Stimulated activated CD4-positive, alpha-beta T cell treated with anti-CD3 and anti-CD28 coated beads, Interleukin-2, amount 100 ng/mL, for 48 hours (primary cell): ENCODE measurements at places on chromosomes 12 and 14.
A peak's percentile ranks its signal among the peaks of the same experiment; 100 is the strongest.

DNA sequence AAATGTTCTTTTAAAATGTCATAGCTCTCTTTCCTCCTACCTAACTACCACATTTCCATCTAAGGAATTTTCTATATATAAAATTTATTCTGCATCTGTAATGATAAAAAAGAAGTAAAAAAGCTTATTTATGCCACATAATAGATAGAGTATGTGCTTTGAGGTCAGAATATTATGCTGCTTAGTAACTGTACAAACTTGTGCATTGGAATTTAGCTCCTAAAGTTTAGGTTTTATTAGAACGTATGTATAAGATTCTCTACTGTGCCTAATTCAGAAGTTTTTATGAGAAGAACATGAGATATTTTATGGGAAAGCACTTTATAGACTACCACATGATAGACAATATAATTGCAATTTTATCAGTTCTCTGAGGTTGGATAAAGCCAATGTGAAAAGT lies 384.6 kb downstream of the SLC16A7 start:
- DNase-seq, result no peak

GRCh38 chr14:100619396-100620254 lies 32.4 kb upstream of the BEGAIN start:
- no peak for DNase-seq

DNA sequence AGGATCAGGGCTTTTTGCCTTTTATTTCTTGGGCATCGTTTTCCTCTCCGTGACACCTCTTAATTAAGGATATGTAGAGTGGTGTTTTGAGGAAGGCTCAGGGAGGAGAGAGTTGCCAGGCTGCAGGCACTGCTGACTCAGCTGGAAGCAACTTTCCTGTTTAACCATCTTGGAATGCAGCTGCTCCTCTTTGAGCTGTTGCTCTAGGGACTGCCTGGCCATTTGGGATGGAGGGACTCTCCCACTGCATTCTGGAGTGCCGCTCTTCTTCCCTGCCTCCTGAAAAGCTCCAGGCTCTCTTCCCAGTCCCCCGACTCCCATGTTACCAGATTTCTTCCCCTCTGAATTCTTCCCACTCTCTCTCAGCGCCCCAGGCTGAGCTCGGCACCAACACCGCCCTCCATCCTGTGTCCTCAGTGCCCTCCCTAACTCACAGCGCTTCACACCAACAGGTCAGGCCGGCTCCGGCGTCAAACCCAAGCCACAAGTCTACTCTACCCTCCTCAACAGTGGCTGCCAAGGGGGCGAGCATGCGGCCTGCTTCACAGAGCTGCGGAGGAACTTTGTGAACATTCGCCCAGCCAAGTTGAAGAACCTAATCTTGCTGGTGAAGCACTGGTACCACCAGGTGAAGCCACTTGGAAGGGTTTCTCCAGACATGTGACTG lies 5.9 kb downstream of the OAS3 start:
- DNase-seq, result no peak

DNA sequence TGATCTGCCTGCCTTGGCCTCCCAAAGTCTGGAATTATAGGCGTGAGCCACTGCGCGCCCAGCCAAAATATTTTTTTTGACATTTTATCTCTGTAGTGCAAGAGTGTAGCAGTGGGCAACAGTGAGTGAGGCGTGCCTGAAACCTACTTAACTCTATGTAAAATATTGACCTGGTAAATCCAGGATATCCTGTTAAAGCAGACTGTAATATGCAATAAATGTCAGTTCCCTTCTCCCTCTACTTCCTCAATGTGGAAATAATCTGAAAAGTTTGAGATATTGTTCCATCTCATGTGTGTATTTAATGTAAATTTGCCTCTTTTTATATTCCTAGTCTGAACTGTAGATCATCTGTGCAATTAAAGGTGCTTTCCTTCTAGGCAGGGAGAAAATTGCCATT lies 9.5 kb upstream of the CDK17 start:
- no peak for DNase-seq

- no peak for DNase-seq
Measured at GRCh38 chr14:83164016-83164415, 1630.4 kb upstream of the SEL1L start.

- no peak for DNase-seq
Measured at GRCh38 chr12:45351921-45352670, 136.2 kb downstream of the ANO6 start.

DNA sequence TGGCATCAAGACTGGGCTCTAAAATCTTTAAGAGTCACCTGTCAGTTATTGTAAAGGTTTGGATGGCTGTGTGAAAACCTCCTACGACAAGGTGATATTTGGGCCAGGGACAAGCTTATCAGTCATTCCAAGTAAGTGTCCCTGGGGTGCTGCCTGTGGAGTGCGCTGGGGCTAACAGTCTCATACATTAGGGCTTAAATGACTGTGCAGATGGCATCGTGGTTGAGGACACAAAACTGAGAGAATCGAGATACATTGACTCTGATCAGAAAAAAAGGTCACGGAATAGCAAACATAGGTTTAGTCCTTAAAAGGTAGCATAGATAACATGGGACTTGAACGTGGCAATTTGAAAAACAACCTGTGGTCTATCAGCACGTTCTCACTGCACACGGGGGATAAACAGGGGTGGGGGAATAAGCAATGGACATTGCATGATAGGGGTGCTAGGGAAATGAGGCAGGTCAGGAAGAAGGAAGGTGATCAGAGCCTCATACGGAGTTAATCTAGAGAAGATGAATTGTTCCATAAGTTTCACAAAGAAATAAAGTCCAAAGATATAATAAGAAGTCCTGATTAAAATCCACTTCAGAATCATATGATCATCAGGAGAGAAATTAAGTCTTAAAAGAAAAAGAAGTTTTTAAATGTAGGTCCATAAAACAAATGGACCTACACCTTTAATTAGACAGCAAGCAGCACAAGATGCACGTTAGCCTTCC lies 100.3 kb downstream of the DAD1 start:
- no peak for DNase-seq

GRCh38 chr14:94119071-94119470 lies 8.5 kb downstream of the IFI27 start:
- DNase-seq, result no peak

GRCh38 chr12:95230313-95230712 lies 12.7 kb downstream of the VEZT start:
- no peak for DNase-seq

DNA sequence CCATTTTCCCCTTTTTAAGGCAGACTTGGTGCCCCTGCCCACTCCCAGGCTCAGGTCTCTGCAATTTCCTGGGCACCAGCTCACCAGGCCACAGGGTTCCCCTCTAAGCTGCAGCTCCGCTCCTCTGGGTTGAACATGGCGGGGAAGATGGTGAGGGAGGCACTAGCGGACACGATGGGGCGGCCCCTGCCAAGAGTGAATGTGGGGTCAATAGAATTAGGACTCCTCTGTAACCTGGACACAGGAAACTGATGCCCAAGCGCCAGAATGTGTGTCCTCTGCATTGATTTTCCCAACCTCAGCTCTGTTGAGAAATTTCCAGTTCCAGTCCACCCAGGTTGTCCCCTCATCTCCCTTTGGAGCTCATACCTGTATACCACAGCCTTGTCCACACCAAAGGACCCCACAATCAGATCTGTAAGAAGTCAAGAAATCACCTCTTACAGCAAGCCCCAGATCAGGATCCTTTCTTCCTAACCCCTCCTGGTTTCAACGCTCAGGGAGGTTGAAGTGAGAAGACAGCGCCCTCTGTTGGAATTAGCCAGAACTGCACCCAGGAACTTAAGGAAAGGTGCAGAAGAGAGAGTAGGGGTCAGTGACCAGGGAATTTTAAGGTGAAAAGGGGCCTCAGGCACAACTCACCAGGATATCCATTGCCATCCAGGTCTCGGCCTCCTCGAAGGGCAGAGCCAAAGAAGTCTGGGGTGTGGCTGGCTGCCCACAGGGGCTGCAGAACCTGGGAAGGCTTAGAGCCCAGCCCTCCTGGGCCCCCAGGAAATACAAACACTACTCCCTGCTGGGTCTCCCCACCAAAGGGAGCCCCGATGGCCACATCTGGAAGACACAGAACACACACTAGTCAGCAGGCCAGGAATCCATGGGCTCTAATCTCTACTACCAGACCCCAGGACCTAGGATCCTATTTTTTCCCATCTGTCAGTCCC lies 14.7 kb downstream of the ITGA5 start:
- peak; percentile 55 for DNase-seq

DNA sequence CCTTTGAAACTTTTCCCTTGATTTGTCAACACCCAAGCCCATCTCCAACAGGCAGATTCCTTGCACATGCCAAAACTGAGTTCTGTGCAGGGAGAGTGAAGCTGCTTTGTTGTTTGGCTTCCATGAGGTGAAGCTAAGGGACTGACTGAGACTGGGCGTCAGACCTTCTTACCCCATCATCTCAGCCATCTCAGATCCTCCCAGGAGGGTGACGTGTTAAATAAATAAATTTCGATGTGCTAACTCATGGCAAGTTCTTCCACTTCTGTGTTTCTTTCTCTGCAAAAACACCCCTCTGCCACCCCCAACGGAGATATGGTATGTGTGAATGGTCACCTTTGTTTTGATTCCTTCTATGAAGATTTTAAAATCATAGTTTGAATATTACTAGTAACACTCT lies 17.8 kb downstream of the UTP20 start:
- no peak for DNase-seq

- no peak for DNase-seq
Measured at GRCh38 chr12:113448873-113449272, 22.8 kb downstream of the LHX5 start.

DNA sequence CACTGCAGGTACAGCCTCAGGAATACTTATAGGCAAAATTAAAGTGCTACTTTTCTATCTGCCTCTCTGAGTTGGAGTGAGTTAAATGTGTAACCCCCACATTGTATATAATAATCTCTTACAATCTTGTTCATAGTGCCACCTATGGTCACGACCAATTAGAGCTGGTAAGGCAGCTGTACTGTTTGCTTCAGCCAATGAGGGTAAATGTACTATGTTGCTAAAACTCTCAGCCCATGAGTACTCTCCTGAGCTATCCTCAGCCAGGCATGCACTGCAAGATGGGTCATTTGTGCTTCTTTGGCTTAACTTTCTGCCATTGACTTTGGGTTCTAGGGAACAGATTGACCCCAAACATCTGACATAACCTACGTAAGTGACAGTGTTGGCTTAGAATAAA lies 15.0 kb upstream of the MDM2 start:
- DNase-seq, result peak; percentile 23

- DNase-seq, result no peak
Measured at GRCh38 chr14:69331206-69331605, 66.9 kb downstream of the ERH start.

- DNase-seq, result no peak
Measured at GRCh38 chr14:100341301-100342031, 18.3 kb downstream of the SLC25A47 start.

- DNase-seq, result no peak
Measured at GRCh38 chr14:71242237-71242748, 335.0 kb downstream of the PCNX1 start.

GRCh38 chr14:54356172-54356571 lies 40.6 kb upstream of the CDKN3 start:
- no peak for DNase-seq

DNA sequence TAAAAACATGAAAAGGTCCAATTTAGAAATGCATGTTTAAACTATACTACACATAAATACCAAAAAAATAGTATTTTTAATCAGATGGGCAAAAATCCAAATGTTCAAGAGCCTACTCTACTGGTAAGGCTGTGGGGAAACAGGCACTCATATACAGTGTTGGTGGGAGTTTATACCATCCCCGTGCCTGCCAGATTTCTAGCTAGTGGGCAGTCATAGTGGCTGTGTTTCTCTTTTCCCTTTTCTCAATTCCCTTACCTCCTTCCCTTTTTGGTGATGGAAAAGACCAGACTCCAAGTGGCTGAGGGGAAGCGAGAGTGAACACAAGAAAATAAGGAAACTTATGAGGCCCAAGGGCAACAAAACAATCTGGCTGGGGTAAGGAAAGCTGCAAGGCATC lies 14.7 kb downstream of the ZNF641 start:
- no peak for DNase-seq

- DNase-seq, result no peak
Measured at GRCh38 chr12:88182416-88182815, 40.3 kb downstream of the TMTC3 start.

DNA sequence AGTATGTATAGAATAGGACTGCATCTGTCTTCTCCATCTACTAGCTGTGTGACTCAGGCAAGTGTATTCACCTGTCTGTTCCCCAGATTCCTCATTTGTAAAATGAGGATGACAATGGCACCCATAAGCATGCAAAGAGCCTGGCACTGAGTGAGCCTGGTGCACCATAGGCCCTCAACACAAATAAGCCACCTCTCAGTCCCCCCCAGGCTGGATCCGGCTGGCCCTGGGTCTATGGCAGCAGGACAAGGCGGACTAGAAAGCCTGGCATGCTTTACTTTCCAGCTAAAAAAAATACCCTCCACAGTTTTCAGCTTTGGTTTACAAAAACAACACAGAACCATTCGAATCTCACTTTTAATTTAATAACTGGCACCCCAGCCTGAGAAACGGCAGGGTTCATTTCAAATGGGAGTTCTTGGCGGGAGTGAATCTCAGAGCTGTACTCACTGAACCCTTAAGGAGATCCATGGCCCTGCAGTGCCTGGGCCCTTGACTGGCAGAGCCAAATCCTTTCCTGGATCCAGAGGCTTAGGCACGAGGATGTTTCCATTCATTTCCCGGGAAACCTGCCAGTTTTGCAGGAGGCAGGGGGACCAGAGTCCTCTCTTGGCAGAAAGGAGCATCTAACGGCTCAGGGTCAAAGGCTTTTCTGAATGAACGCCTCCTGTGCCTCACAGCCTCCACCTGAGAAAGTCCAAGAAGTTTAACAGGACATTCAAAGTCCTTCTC lies 17.7 kb downstream of the SYNE3 start:
- no peak for DNase-seq

DNA sequence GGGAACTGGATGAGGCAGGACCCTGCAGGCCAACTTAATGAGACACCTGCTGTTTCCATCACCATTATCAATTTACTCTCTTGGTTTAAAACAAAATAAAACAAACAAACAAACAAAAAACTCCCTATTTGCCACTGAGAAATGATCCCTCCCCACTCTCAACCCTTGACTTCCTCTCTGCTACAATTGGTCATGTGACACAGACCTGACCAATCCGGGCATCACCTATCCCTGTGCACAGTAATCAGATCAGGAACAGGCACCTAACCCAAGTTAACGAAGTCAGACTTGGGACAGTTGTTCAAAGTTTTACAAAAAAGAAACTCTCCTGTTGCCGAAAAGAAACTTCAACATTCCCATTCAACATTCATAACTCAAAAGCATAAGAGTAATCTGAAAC lies 58.4 kb downstream of the NELL2 start:
- DNase-seq, result no peak

DNA sequence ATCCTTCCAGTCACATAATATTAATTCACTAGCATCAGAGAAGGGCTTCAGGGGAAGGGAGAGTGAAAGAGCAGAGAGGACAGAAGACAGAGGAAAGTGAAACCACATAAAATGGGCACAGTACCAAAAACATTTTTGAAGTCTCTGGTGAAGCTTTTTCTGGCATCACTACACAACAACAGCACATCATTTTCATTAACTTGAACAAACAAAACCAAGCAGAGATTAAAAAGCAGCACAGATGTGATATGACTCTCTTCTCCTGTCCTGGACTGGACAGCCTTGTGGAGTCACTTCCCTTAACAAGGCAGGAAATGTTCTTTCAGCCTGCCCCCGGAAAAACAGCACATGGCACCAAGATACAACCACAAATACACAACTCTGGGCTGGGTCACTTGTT lies 112.0 kb downstream of the TSPAN8 start:
- no peak for DNase-seq

- DNase-seq, result no peak
Measured at GRCh38 chr14:87952307-87953094, 40.5 kb downstream of the GALC start.
